ENCODE measurements at places on chromosomes 2 and 18. TPM values are rescaled to one million over a fixed set of nuclear protein-coding genes. Genes with fewer than 3 reads are reported as not detected.

DNA sequence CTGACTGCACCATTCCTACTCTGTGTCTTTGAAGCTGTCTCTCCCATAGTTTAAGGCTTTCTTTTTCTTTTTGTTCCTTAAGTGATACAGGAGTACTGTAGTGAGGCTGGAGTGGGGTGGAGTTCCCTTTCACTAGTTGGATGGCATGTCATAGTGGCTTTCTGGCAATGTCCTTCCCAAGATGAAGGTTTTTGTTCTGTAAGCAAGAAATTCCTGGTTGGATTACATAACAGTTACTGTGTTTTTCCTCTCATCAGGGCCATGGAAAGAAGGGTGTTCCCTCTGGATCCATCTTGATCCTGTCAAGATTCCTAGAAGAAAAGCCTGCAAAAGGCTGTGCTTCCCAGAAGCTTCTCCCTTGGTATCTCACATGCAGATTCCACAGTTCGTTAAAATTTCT, 84.2 kb downstream of the ACKR3 start:
- H3K36me3 ChIP-seq, result no peaks in the 10 kb centered on the region
- no peak for DNase-seq
- H3K27me3 ChIP-seq, result no peaks in the 10 kb centered on the region
- no peak overlapping the region for H3K27ac ChIP-seq
- H3K4me3 ChIP-seq, result no peak overlapping the region

DNA sequence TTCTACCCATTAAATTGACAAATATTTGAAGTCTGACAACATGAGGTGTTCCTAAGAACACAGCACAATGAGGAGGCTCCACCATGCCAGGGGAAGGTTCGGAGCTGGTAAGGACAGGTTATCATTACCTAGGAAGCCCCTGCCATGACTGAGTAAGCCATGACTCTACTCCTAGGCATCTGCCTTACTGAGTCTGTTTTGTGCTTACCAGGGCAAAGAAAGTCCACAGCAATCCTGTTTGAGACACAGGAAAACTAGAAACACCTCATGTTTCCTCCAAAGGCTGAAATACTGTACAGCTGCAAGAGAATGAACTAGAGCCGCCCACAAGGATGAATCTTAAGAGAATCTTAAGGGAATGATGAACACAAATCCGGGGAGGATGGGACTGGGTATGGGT, 11.6 kb downstream of the TGFBRAP1 start:
- H3K27ac ChIP-seq, result no peak overlapping the region
- no peaks in the 10 kb centered on the region for H3K27me3 ChIP-seq
- no peak overlapping the region for H3K4me3 ChIP-seq
- no peaks in the 10 kb centered on the region for H3K36me3 ChIP-seq
- no peak for DNase-seq

DNA sequence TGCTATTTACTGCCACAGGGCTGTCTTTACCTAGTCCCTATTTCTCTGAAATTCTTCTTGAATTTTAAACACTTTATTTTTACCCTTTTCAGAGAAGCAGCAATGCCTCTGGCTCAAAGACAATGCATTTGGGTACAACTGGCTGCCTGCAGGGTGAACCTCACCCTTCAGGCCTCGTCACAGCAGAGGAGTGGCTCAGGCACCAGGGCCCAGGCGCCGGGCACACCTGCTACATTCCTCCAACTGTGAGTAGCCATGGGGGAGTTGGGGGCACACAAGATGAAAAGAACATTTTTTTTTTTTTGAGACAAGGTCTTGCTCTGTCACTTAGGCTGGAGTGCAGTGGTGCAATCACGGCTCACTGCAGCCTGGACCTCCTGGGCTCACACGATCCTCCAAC, 74.9 kb upstream of the KCNE4 start:
- H3K4me1 ChIP-seq, result peaks cover 2% of the 10 kb centered on the region
- H3K27ac ChIP-seq, result no peak overlapping the region
- no peak overlapping the region for H3K4me3 ChIP-seq
- H3K27me3 ChIP-seq, result no peaks in the 10 kb centered on the region
- H3K36me3 ChIP-seq, result no peaks in the 10 kb centered on the region

DNA sequence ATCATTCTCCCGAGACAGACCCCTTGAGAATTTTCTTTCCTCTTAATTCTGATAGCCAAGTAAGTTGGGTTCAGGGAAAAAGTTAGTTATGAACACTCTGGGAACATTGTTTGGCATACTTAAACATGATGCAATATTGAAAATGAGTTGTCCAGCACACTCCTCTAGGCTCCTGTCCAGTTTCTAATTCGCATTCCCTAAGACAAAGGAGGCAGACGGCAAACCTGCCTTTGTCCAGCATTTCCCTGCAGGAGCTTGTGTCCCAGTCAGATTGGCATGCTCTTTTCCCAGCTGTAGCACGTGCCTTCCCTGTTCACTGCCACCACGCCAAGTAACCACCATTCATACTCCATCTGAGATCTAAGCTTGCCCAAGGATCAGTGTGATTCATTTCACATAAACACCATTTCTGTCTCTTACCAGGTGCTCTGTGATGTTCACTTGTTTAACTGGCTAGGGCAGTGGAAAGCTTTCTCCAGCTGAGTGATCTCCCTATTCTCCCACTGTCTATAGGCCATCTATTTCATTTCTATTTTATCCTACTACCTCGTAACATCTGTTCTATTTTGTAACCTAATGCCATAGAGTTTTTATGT, 150.0 kb upstream of the EPB41L3 start:
- H3K4me1 ChIP-seq, result no peaks in the 10 kb centered on the region
- no peaks in the 10 kb centered on the region for H3K27me3 ChIP-seq
- H3K4me3 ChIP-seq, result no peak overlapping the region
- H3K36me3 ChIP-seq, result no peaks in the 10 kb centered on the region

GRCh38 chr2:108605947-108606346, 71.7 kb downstream of the LIMS1 start:
- H3K4me3 ChIP-seq, result no peak overlapping the region
- no peaks in the 10 kb centered on the region for H3K27me3 ChIP-seq
- no peak overlapping the region for H3K27ac ChIP-seq
- no peak for DNase-seq
- H3K36me3 ChIP-seq, result no peaks in the 10 kb centered on the region

GRCh38 chr2:96832754-96833507, 10.9 kb downstream of the ANKRD23 start:
- no peaks in the 10 kb centered on the region for H3K27me3 ChIP-seq
- H3K4me1 ChIP-seq, result peaks cover 18% of the 10 kb centered on the region
- H3K36me3 ChIP-seq, result peaks cover 27% of the 10 kb centered on the region
- peak overlapping the region; percentile 31 for H3K4me3 ChIP-seq

DNA sequence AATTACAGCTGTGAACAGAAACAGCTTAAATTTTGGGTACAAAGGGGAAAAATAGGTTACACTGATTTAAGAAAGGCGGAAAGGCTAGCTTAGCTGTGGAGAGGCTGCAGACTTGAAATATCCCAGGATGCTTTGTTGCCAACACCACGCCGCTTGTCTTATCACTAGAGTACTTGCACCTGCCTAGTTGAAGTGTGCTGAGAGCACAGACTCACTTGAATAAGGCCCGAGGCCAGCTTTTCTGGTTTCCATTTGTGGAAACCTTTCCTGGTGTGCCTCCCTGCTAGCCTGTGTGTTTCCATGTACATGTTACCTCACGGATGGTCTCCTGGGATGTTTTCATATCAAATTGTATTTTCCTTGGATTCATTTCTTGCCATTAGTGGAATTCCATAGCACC, 3.2 kb downstream of the CABLES1 start:
- no peak for DNase-seq
- no peaks in the 10 kb centered on the region for H3K36me3 ChIP-seq
- H3K4me1 ChIP-seq, result peaks cover 34% of the 10 kb centered on the region
- H3K4me3 ChIP-seq, result peak overlapping the region; percentile 60

DNA sequence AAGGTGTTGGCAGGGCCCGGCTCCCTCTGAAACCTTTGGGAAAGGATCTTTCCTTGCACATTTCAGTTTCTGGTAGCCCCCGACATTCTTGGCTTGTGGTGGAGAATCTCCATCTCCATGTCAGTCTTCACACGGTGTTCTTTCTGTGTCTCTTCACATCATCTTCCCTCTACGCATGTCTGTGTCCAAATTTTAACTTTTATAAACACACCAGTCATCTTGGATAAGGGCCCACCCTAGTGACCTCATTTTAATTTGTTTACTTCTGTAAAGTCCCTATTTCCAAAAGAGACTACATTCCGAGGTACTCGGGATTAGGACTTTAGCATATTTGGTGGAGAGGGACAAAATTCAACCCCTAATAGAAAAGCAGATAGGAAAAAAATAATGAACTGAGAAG, 138.4 kb downstream of the GALNT3 start:
- no peak overlapping the region for H3K27ac ChIP-seq
- no peak for DNase-seq
- no peaks in the 10 kb centered on the region for H3K27me3 ChIP-seq
- no peaks in the 10 kb centered on the region for H3K36me3 ChIP-seq

- peaks cover 6% of the 10 kb centered on the region for H3K36me3 ChIP-seq
- no peak overlapping the region for H3K27ac ChIP-seq
- no peak overlapping the region for H3K4me3 ChIP-seq
- H3K4me1 ChIP-seq, result no peaks in the 10 kb centered on the region
- H3K27me3 ChIP-seq, result no peaks in the 10 kb centered on the region
Observed at GRCh38 chr2:11196246-11196645, 41.0 kb downstream of the SLC66A3 start.

GRCh38 chr2:195706161-195706900, 49.3 kb downstream of the SLC39A10 start:
- H3K36me3 ChIP-seq, result peaks cover 4% of the 10 kb centered on the region
- H3K4me3 ChIP-seq, result no peak overlapping the region
- H3K4me1 ChIP-seq, result peaks cover 15% of the 10 kb centered on the region

- H3K36me3 ChIP-seq, result no peaks in the 10 kb centered on the region
- H3K4me1 ChIP-seq, result no peaks in the 10 kb centered on the region
- H3K4me3 ChIP-seq, result no peak overlapping the region
- H3K27me3 ChIP-seq, result no peaks in the 10 kb centered on the region
- no peak overlapping the region for H3K27ac ChIP-seq
Observed at GRCh38 chr18:13461936-13462335, 243.4 kb downstream of the LDLRAD4 start.

DNA sequence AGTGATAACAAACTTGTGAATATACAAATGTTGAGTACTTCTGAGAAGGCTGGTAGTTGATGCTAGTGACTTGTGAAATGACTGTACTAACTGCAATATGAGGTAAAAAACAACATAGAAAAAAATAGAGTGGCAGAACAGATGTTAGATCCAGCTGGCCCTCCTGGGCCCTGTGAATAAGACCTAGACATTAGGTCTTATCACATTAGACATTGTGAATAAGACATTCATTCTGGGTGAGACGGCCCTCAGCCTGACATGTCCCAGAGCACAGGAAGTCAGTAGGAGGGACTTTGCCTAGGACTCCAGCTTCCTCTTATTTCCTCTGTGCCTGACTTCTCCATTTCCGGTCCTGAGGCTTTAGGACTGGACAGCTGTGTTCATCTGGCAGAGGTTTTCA, 22.9 kb downstream of the DOK1 start:
- no peak for DNase-seq
- no peak overlapping the region for H3K4me3 ChIP-seq
- no peaks in the 10 kb centered on the region for H3K27me3 ChIP-seq
- H3K27ac ChIP-seq, result no peak overlapping the region
- H3K4me1 ChIP-seq, result no peaks in the 10 kb centered on the region
- no peaks in the 10 kb centered on the region for H3K36me3 ChIP-seq

GRCh38 chr2:111665011-111665410, 219.0 kb downstream of the ANAPC1 start:
- H3K4me1 ChIP-seq, result no peaks in the 10 kb centered on the region
- DNase-seq, result no peak
- H3K27me3 ChIP-seq, result no peaks in the 10 kb centered on the region
- no peak overlapping the region for H3K4me3 ChIP-seq
- no peaks in the 10 kb centered on the region for H3K36me3 ChIP-seq

- DNase-seq, result no peak
- peaks cover 26% of the 10 kb centered on the region for H3K4me1 ChIP-seq
- H3K36me3 ChIP-seq, result no peaks in the 10 kb centered on the region
Observed at GRCh38 chr2:48449073-48449840, 80.7 kb upstream of the STON1 start.

- H3K27ac ChIP-seq, result no peak overlapping the region
- DNase-seq, result no peak
Observed at GRCh38 chr2:193114827-193115226, 920.1 kb upstream of the TMEFF2 start.

DNA sequence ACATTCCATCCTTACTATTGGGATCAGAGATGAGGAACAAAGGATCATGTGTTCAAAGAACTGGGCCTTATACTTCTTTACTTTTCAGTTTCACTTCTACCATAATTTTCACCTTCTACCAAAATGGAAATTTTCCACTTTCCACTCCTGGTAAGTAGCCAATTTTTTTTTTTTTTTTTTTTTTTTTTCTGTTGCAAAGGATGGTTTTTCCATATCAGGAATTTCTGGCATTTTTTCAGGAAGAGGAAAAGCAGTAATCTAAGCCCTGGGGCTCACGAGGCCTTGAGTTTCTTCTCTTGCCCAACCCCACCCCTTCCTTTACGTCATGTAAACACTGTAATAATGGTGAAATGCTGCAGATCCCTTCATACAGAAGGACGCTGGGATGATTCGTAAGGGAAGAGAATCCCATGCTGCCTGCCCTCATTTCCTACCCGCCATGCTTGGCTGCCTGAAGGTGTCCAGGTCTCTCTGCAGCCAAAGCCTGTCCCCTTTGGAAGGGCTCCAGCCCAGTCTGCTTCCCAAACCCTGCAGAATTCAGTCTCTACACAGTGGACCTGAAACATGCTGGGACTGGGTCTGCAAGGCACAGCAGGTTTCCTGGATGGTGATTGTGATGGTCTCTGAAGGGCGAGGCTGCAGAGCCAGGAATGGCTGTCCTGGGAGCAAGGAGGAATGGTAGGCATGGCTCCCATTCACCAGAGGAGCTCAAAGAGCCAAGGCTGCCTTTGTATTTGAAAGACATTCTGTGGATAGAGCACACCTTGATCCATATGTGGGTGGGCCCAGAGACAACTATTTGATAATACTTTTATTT, 57.0 kb downstream of the EFR3B start:
- no peak overlapping the region for H3K4me3 ChIP-seq
- no peak overlapping the region for H3K27ac ChIP-seq
- H3K4me1 ChIP-seq, result peaks cover 16% of the 10 kb centered on the region
- H3K36me3 ChIP-seq, result no peaks in the 10 kb centered on the region
- no peak for DNase-seq

DNA sequence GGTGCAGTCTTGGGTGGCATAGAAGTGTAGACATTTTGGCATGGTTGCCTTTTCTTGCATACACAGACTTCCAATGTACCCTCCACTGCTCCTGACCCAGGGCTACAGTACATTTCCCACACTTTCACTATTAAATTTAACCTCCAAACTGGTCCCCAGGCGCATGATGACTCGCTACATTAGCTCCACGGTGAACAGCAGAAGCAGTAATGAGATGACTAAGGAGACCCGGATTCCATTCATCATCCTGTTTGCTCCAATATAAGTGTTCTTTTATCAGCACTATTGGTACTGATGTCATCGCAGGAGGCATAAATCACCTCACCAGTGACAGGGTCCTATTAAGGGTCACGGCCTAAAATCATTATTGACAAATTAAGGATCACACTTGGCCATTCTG, 316.5 kb downstream of the EN1 start:
- no peaks in the 10 kb centered on the region for H3K27me3 ChIP-seq
- DNase-seq, result no peak
- no peak overlapping the region for H3K4me3 ChIP-seq
- H3K4me1 ChIP-seq, result peaks cover 28% of the 10 kb centered on the region
- H3K27ac ChIP-seq, result no peak overlapping the region
- no peaks in the 10 kb centered on the region for H3K36me3 ChIP-seq

The SERPINB3 gene
- not detected for total RNA-seq

The C2orf15 gene
- total RNA-seq, result 8.4 TPM

The CAPN14 gene
- total RNA-seq, result 0.54 TPM

The HRH4 gene
- total RNA-seq, result 0.17 TPM

The CLHC1 gene
- 3.1 TPM for total RNA-seq

Data from GM23338 (cell line).